ENCODE measurements at places on chromosomes 1 and 21.

- DNase-seq: no peak
Observed at GRCh38 chr1:221161571-221162041, 282.4 kb downstream of the HLX start.

GRCh38 chr21:37593015-37593414, 226.4 kb downstream of the DYRK1A start:
- DNase-seq: no peak

- DNase-seq: peak; percentile 98
Observed at GRCh38 chr1:41439234-41439633, 45.2 kb downstream of the EDN2 start.

DNA sequence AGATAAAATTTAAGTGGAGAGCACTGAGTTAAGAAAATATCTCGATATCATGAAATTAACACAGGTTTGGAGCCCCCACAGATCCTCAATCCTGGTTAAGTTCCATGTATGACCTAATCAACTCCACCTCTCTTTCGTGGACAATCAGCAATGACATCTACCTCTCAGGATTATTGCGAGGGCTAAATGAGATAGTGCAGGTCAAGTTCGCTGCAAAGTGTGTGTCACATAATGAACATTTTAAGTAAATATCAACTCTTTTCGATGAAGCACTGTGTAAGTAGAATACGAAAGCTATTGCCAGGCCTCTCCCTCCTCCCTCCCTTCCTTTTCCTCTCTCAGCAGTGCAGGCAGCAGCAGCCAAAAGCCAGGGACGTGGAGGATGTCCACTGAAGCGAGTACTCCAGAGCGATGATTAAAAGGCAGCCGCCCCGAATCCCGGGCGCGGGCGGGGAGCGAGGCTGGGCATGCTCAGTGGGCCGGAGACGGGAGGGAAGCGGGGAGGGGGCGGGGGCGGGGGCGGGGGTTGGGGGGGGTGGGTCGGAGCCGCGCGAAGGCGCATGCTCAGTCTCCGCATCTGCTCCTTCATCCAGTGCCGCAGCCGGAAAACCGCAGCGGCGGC, at the start of gene CAMSAP2:
Gene CAMSAP2, plus strand, starts transcription at position 567 of the 622 bp plus-strand sequence. CDS start 935 bp downstream, outside the sequence.
- DNase-seq: peak; percentile 71

- no peak for DNase-seq
Observed at GRCh38 chr1:87638636-87639035, 310.0 kb downstream of the LMO4 start.

DNA sequence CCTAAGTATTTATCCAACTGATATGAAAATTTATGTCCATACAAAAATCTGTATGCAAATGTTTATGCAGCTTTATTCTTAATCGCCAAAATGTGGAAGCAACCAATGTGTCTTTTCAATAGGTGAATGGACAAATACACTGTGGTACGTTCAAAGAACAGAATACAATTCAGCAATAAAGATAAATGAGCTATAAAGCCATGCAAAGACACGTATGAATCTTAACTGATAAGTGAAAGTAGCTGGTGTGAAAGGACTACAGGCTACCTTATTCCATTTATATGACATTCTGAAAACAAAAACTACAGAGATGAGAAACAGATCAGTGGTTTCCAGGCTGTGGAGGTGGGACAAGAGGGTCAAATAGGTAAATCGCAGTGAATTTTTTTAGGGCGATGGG, 419.6 kb upstream of the B3GALT2 start:
- DNase-seq: no peak

- peak; percentile 72 for DNase-seq
Observed at GRCh38 chr21:43333298-43334062, 93.5 kb downstream of the SIK1 start.

- DNase-seq: no peak
Observed at GRCh38 chr21:36705679-36706481, 7.0 kb downstream of the SIM2 start.

GRCh38 chr1:234719454-234720251, 109.7 kb upstream of the IRF2BP2 start:
- no peak for DNase-seq

DNA sequence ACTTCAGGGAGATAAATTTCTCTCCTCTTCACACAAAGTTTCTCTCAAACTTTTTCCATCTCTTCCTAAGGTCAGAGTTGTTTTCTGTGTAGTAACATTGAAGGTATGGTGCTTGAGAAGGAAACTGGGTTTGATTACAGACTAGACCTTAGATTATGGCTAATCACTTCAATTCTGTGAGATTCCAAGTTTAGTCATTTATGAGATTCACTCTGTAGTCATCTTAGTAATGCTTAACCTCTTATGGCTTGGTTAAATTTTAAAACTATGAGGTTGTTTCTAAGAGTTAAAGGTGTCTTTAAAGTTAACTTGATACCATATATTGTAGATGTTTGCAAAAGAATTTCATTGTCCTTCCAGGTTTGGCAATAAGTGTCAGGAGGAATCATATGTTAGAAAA, 1092.2 kb downstream of the KCNT2 start:
- no peak for DNase-seq

- no peak for DNase-seq
Observed at GRCh38 chr1:184753608-184754475, 816 bp downstream of the EDEM3 start.

DNA sequence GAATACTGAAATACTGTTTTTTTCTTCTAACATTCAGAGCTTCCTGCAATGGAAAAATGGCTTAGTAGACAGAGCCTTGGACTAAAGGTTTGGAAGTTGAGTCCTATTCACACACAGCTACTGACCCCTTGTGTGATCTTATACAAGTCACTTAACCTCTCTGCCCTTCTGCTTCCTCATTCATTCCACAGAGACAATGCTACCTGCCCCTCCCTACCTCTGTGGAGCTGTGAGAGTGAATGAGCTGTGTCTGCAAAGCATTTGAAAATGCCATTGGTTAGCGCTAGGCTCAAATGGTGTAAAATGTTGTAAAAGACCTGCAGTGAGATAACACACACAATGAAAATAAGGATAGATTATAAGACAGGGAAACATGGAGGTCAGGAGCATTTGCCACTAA, 214.4 kb downstream of the BARHL2 start:
- no peak for DNase-seq

DNA sequence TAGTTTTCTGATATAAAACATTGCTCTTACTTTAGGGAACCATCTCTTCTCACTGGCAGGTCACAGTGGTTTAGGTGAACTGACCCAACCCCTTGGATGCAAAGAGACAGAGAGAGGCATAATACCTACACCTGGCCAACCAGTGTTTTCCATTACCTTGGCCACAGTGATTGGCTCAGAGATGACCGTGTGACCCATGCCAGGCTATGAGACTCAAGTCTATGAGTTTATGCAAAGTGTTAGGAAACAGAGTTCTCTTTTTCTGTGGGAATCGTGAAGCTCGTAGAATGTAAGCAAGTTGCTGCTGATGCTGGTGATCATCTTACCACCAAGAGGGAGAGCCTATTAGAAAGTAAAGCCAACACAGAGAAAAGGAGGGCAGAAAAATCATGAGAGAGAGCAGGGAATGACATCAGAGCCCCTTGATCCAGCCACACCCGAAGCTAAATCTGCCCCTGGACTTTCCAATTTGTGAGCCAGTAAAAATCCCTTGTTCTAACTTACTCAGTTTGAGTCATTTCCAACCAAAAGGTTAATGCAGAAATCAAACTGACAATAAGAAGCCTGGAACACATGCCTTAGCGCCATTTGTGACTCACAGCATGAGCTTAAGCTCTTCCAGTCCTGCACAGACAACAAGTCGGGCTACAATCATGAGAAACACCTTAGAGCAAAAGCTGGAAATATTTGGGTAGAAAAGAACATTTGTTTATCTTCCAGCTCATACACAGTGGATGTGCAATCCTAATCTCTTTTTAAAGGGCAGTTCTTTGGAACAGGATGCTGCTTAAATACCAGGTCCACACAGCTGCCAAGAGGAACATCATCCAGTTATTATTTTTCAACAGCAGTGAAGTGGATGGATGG, 81.3 kb upstream of the KAZN start:
- peak; percentile 82 for DNase-seq

DNA sequence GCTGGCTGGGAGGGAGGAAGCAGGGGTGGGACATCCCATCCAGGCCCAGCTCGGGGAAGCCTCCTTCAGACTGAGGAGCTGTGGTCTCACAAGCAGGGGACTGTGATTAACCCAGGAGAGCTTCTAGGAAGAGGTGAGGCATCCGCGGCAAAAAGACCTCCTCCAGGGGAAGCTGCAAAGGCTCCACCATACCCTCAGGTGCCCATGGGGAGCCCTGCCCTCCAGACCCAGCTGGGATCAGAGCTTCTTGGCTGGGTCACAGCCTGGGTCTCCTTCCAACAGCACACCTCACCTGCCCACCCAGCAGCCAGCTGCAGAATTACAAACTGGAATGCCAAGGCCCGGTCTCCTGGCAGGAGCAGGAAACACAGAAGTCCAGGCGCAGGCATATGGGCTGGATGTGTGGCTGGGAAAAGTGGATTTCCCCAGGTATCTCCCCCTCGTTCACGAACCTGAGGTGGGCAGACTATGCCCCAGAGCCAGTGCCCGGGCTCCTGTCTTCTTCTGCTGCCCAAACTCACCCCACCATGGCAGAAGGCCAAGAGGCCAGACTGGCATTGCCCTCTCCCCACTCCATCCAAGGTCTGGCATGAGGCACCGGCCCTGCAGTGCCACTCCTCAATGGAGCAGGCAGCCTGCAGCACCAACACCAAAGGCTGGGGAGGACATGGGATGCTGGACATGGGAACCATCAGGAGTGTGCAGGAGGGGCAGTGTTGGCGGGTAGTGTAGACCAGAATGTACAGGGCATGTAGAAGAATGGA, 15.4 kb upstream of the ARF1 start:
- DNase-seq: no peak

- no peak for DNase-seq
Observed at GRCh38 chr1:113976609-113977278, 2.5 kb upstream of the OLFML3 start.

- no peak for DNase-seq
Observed at GRCh38 chr21:45514311-45515021, 27.8 kb downstream of the SLC19A1 start.

DNA sequence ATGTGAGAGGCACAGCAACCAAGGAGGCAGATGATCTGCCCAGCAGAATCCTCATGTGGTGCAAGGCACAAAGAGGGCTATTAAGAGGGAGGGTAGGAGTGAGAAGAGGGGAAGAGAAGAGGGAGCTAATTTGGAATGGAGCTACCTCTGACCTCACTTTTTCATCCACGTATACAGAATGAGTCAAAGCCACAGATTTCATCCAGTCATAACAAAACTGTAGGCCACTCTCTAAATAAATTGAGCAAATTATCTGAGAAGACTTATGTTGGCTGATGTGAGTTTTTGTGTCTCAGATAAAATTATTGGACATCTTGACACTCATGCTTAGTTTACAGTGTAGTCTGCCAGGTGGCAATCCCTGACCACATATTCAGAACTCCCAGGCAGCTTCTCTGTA, 325.6 kb downstream of the TTLL7 start:
- DNase-seq: no peak

DNA sequence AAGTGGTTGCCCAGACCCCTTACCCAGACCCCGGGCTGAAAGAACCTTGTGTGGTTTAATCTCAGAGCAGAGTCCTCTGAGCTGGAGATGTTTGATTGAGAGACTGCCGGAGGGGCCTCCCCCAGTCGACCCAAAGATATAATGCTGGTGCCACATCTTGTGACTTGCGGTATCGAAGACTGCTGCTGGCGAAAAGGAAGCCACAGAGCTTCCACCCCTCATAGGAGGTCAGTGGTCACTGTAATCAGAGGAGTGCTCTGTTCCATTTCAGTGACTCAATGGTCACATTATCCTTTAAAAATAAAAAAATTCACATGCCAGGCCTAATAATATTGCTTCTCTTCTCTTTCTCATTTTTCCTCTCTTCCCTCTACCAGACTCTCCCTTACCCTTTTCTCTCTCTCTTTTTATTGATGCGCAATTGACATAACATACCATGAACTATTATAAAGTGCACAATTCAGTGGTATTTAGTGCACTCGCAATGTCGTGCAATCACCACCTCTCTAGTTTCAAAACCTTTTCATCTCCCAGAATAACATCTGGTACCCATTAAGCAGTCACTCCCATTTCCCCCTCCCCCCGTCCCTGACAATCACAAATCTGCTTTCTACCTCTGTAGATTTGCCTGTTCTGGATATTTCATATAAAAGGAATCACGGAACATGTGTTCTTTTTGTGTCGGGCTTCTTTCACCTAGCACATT, 52.6 kb upstream of the LYST start:
- DNase-seq: no peak

GRCh38 chr21:34822942-34823341, 154.1 kb downstream of the CLIC6 start:
- DNase-seq: no peak

- DNase-seq: no peak
Observed at GRCh38 chr1:65036570-65037051, 70.3 kb upstream of the JAK1 start.

- DNase-seq: no peak
Observed at GRCh38 chr21:29221253-29221744, 77.4 kb upstream of the BACH1 start.

- DNase-seq: no peak
Observed at GRCh38 chr1:246722720-246723119, 1.5 kb upstream of the SCCPDH start.

DNA sequence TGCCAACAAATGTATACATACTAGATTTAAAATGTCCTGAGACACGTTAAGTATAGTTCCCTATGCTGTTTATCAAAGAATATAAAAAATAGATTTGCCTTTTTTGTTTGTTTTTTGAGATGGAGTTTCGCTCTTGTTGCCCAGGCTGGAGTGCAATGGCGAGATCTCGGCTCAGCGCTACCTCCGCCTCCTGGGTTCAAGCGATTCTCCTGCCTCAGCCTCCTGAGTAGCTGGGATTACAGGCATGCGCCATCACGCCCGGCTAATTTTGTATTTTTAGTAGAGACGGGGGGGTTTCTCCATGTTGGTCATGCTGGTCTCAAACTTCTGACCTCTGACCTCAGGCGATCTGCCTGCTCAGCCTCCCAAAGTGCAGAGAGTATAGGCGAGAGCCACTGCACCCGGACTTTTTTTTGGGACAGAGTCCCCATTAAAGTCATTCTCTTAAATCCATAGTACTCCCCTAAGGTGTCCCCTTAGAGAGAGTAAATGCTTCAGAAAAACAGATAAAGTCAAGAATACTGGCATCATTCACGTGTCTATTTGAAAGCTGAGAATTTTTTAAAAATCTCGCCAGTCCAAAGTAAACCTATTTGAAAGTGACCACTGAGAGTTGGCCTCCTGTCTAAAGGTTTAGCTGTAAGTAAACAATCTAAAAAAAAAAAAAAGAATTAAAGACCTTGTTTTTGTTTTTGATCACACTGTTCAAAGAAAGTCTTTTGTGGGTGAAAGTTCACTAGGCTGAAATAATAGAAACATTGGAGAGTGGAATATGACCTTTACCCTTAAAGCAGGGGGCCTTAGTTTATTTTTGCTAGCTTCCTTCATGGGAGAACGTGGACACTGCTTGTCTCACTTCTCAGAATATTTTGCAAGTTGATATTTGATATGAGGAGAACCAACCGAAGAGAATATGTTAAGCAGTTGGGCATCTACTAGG, 48.0 kb upstream of the SLC16A1 start:
- DNase-seq: no peak

DNA sequence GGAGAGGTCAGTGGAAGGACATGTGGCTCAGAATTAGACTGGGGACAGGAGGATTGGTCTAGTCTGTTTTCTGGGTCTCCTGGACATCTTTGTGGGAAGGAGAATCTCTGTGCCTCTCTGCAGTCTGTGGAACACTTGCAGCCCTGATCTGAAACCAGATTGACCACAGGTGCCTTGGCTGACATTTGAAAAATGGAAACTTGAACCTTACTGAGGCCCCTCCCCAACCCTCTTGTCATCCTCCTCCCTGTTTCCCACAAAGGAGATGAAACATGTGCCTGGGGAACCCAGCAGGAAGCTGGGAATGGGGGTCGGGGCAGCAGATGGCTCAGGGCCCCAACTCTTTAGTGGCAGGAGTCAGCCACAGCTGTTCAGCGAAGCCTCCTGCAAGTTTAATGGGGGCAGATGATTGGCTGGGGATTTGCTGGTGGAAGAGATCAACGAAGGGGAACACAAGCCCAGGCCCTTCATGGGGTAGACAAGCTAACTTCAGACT, 18.1 kb downstream of the VASH2 start:
- no peak for DNase-seq
